Stimulated activated CD8-positive, alpha-beta memory T cell treated with anti-CD3 and anti-CD28 coated beads, Interleukin-12 subunit alpha, Interleukin-12 subunit beta, amount 100 ng/mL, for 1 hour (primary cell): ENCODE measurements at places on chromosomes 12 and 14.

DNA sequence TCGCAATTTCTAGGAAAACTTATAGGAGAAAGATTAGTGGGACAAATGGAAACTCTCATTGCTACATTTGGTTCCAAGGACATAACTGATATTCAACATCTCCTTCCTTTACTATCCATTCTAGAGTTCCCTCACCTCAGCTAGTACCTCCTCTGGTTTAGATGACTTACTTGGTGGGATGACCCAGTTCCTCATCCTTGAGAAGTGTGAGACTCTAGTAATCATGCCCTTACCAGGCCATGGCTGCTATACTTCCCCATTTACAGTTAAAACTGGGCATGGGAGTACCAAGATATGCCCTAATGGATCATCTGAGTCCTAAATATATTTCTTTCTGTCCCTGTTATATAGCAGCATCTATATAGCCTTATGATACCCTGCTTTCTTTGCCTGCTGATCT lies 58.1 kb downstream of the IFT81 start:
- DNase-seq, result no peak

DNA sequence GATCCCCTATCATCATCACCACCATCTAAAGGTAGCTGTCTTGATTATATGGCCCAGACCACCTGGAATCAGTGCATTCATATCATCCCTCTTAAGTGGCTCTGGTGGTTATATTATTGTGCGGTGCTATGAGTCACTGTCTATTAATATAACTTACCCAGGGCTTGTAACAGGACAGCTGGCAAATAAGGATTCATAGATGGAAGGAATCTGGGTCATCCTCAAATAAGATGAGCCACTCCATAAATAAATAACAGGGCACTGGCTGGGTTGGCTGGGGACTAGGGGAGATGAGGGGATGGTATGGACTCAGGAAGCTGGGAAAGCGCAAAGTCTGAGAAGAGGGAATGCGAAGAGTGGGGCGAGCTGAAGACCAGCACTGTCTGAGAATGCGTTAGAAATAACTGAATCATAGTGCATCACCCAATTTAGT lies 216.1 kb downstream of the NUAK1 start:
- DNase-seq, result no peak

- DNase-seq, result no peak
These were observed 121.1 kb upstream of the ATF1 start for GRCh38 chr12:50642761-50643160.

DNA sequence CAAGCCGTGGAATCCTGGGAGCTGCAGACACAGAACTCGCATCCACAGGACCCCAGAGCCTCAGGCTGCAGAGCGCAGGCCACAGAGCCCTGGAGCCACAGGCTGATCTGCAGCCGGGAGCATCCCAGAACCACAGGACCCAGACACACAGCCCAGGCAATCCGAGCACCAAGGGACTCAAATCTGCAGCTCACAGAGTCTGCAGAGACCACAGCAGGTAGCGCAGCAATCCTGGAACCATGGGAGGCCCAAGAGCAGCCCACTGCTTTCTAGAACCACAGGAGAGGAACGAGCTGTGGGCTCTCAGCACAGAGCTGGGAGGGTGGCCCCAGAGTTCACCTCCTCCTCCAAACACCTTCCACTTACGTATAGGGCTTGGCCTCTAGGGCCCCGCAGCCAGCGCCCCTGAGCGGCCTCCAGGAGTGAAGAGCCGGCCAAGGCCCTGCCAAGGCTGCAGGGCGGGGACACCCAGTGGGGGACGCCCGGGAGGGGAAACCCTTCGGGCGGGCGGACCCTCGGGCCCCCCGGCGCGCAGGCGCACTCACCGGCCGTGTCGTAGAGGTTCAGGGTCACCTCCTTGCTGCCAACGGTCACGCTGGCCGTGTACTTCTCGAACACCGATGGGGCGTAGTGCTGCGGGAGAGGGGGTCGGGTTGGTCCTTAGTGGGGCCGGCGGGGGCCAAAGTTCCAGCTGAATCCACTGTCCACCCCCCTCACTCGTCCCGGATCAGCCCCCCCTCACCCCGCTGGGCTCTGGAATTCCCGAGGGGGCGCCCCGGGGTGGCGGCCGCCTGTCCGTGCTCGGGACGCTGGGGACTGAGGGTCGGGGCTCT lies 665 bp downstream of the RHOF start:
- no peak for DNase-seq

DNA sequence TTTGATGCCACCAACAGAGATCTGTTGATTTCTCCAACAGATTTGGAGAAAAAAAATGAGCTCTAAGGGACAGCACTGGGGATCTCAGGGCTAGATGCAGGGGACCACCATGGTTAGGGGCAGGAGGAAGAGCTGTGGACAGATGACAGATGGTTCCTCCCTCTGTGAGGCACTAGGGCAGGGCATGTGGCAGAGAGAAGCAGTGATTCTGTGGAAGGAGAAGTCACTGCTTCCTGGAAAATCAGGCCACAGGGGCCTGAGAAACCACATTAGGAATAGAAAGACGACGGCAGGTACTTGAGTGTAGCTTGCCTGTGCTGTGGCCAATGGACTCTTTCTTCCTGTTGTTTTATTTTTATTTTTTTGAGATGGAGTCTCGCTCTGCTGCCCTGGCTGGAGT lies 24.9 kb upstream of the TMED2 start:
- no peak for DNase-seq

- DNase-seq, result no peak
These were observed 58.0 kb upstream of the TSPAN9 start for GRCh38 chr12:3019005-3019680.

- DNase-seq, result no peak
These were observed 20.1 kb downstream of the RACGAP1 start for GRCh38 chr12:50005175-50005574.

DNA sequence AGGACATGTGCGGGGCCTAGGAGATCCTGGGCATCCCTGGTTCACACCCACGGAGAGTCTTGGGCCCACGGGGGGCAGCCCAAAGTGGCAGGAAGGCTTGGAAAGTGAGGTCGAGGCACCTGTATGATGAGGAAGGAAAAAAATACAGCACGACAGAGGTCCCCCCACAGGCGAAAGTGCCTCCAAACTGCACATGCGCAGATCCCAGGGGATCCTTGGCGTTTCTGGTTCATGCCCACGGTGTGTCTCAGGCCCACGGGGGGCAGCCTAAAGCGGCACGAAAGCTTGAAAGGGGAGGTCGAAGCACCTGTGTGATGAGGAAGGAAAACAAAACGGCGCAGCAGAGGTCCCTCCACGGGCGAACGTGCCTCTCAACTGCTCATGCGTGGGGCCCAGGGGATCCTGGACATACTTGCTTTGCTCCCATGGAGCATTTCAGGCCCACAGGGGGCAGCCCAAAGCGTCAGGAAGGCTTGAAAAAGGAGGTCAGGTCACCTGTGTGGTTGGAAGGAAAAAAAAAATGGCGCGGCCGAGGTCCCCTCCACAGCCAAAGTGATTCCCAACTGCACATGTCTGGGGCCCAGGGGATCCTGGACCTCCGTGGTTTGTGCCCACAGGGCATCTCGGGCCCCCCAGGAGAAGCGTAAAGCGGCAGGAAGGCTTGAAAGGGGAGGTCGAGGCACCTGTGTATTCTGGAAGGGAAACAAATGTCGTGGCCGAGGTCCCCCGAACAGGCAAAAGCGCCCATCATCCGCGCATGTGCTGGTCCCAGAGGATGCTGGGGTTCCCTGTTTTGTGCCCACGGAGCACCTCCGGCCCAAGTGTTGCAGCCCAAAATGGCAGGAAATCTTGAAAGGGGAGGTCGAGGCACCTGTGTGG lies 582.6 kb downstream of the ALG10 start:
- no peak for DNase-seq
